ENCODE measurements at places on chromosomes 3 and 15. TPM values are rescaled to one million over a fixed set of nuclear protein-coding genes. Genes with fewer than 3 reads are reported as not detected.

- no peak overlapping the region for H3K27ac ChIP-seq
- no peaks in the 10 kb centered on the region for H3K36me3 ChIP-seq
- H3K4me1 ChIP-seq = no peaks in the 10 kb centered on the region
- DNase-seq = no peak
Observed at GRCh38 chr15:96470681-96471310, 140.3 kb downstream of the NR2F2 start.

GRCh38 chr15:78550194-78550593, 9.9 kb downstream of the PSMA4 start:
- no peak for DNase-seq
- H3K4me3 ChIP-seq = no peak overlapping the region
- H3K27me3 ChIP-seq = no peaks in the 10 kb centered on the region
- H3K4me1 ChIP-seq = no peaks in the 10 kb centered on the region
- peaks cover 58% of the 10 kb centered on the region for H3K36me3 ChIP-seq

DNA sequence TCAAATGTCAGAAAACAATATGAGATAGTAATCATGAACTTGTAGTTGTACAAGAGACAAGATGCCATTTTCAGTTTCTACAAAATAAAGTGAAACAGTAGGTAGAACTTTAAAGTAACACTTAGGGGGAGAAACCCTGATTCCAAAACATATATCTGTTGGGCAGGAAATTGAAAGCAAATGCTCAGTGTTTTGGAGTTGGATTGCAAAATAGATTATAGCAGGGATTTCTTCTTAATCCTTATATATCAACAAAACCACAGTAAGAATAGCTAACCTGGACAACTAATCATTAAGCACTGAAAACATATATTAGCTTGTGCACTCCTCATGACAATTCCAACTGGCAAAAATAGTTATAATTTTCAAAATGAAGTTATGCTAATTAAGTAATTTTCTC, 46.9 kb downstream of the COMMD2 start:
- no peaks in the 10 kb centered on the region for H3K27me3 ChIP-seq
- no peak overlapping the region for H3K27ac ChIP-seq
- no peak for DNase-seq
- no peak overlapping the region for H3K4me3 ChIP-seq
- no peaks in the 10 kb centered on the region for H3K4me1 ChIP-seq

The HACD3 gene
- total RNA-seq = 46.2 TPM

The GOLGA8J gene
- 0.75 TPM for total RNA-seq
